ENCODE measurements at places on chromosomes 2 and 18. TPM values are rescaled to one million over a fixed set of nuclear protein-coding genes. Genes with fewer than 3 reads are reported as not detected.

DNA sequence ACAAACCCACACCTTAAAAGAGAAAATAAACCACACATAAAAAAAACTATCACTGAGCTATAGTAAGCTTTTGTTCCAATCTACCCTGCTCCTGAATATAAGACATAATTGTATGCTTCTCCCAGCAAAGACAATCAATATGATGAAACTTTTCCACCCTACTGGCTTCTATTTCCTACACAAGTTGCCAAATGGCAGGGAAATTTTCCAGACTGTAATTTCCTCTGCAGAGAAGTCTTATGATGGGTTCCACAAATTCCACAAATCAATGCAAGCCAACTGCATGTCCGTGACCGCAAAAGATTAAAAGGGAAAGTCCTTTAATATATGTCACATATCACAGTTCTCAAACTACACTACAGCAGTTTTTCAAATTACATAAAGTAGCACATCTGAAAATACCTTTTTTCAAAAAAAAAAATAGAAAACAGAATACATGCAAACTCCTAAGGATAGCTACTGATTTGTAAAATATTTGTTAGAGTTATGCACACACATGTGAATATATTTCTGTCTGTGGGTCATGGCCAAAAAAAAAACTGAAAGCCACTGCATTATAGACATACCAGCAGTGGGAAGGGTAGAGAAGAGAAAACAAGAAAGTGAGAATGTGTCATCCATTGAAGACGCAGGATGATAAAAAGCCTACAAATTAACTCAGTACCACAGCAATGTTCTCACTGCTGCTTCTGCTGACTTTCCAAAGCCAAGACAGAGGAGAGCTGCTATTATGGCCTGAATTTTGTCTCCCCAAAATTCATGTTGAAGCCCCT lies 61.4 kb downstream of the RPL31 start:
- DNase-seq: peak; percentile 88

- DNase-seq: no peak
These were observed 316.5 kb downstream of the CCDC178 start for GRCh38 chr18:33123862-33124518.

DNA sequence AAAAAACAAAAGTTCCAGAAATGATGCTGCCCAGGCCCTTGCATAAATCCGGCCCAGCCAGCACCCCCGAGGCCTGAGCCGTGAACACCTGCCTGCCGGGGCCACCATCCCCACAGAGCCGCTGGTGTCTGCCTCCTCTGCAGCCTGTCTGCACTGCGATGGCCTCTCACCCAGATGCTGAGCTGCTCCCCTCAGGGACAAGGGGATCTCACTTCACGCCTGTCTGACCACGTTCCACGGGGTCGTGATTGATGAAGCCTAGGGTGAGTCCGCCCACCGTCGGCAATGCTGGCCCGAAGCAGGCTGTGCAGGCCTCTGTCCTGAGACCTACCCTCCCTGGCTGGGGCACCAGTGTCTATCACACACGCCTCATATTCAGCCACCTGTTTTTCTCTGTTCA lies 444.2 kb downstream of the EIPR1 start:
- DNase-seq: no peak

DNA sequence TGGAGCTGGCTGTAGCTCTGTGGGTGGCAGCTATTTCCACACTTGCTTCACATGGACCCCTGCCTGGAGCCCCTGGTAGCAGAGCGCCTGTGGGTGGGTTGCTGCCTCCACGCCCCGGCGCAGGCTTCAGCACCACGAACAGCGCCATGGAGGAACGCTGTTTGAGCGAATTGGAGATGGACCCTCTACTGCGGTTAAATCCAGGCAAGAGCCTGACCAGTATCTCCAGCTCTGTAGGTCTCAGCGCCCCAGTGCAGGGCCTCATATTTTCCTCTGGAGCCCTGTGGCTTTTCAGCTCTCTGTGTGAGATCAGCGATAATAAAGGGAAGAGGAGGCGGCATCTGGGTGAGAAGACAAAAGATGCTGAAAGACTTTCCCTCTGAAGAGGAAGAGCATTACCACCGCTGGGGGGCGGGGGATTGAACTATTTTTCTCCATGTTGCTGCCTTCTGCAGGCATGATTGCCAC lies 12.0 kb downstream of the ONECUT2 start:
- no peak for DNase-seq

- no peak for DNase-seq
These were observed 142.7 kb upstream of the SLC39A10 start for GRCh38 chr2:195514365-195514764.

Gene MTX2
- 60.2 TPM for polyA plus RNA-seq

DNA sequence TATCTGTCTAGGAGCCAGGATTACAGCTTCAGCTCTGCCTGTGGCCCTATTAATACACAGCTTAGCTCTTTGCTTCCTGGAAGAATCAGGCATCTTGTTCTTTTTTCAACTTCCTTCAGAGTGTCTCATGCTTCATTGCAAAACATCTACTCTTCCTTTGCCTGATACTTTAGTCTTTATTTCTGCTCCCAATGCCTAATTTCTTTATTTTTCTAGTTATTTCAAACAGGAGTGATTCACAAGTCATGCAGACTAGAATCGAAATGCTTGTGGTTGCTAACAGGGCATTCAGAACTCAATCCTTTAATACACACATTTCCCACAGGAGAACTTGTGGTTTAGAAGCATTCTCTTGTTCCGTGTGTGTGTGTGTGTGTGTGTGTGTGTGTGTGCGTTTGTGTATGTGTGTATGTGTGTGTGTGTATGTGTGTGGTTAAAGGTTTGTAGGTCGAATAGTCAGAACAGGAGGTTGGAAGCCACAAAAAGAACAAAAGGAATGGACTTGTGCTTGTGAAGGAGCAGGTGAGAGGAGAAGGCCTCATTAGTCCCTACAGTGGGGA lies 28.3 kb upstream of the INSIG2 start:
- DNase-seq: no peak

GRCh38 chr2:214558341-214558740 lies 147.5 kb downstream of the VWC2L start:
- DNase-seq: no peak

Gene LRATD1
- 32.5 TPM for polyA plus RNA-seq

DNA sequence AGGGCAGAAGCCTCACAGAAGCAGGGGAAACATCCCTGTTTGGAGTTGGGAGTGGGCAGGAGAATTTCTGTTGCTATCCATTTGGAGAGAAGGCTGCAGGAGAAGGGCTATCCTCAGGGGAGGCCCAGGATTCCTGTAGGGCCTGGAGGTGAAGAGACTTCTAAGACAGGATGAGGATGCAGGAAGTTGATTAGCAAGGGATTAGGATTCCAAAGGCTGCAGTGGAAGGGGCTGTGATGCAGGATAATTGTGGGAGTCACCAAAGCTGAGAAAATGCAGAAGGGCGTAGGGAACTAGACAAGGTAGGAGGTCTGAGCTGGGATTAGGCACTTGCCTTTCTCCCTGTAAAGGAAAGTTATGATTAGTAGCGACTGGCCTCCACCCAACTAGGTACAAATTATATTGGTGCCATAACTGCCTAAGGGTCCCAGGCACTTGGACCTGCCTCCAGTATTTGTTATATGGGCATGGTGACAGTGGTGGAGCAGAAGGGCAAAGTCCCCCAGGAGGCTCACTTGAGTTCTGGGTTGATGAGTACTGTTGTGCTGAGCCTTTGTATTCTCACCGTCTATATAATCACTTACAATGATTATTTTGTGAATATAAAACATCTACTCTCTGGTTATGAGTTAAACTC lies 96.4 kb upstream of the MSTN start:
- DNase-seq: no peak

Gene INPP5D
- polyA plus RNA-seq: 22.6 TPM

DNA sequence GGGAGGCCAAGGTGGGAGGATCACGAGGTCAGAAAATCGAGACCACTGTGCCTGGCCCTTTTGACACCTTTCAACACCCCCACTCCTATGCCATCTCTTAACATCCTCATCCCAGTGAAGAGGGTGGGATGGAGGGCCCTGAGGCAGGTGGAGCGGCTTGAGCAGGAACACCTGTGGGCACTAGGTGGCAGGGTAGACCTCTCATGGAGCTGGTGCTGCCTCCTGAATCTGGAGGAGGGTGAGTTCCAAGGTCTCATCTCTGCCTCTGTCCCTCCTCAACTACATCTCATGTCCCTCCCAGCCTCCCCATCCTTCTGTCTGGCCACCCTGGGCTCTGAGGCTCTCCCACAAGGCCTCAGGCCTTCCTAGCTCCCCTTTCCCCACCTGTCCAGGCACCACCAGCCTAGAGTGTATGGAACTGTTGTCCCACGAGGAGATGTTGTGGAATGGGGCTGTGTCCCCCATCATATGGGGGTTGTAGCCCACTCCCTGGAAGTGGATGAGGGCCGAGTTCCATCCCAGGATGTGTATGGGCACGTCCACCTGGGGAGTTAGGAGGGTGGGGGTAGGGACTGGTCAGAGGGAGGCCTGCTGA lies 17.0 kb upstream of the CRYBA2 start:
- DNase-seq: no peak

DNA sequence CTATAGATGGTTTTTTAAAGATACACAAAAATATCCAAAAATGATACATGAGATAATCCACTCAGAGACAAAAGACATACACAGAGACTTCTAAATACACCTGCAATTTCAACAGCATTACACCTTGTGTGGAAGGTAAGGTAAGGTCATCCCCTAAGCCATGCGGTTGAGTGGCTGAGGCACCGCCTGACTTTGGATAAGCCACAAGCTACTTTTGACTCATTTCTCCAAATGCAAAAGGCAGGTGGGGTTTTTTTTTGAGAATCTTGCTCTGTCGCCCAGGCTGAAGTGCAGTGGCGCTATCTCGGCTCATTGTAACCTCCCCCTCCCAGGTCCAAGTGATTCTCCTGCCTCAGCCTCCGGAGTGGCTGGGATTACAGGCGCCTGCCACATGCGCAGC lies 13.1 kb downstream of the AP1S3 start:
- DNase-seq: no peak

DNA sequence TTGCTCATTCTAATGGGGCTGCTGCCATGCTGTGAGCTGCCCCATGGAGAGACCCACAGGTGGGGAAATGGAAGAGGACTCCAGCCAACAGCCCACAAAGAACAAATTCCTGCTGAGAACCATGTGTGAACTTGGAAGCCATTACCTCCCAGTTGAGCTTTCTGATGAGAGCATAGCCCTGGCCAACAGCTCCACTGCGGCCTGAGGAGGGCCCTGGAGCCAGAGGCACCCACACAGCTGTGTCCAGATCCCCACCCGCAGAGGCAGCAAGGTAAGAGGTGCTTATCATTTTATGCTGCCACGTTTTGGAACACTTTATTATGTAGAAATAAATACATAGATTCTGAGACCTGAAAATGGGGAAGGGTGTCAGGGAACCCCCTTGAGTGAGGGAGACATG lies 44.2 kb upstream of the OTOS start:
- DNase-seq: no peak

DNA sequence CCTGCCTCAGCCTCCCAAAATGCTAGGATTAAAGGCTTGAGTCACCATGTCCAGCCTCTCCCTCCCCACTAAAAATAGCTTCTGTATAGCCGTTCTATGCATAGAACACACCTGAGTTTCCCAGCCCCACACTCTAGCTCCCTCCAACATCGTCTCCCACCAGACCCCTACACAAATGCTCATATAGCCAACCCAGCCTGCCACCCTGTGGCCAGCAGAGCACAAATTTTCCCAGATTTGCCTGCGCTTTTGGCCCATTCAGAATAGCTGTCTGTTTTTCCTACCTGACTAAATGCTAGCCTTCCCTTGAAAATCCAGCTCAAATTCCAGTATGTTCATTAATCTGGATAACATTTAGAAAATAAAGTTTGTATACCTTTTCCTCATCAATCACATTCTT lies 22.8 kb downstream of the TRABD2A start:
- no peak for DNase-seq

- no peak for DNase-seq
These were observed 134.3 kb downstream of the THADA start for GRCh38 chr2:43461453-43462073.

DNA sequence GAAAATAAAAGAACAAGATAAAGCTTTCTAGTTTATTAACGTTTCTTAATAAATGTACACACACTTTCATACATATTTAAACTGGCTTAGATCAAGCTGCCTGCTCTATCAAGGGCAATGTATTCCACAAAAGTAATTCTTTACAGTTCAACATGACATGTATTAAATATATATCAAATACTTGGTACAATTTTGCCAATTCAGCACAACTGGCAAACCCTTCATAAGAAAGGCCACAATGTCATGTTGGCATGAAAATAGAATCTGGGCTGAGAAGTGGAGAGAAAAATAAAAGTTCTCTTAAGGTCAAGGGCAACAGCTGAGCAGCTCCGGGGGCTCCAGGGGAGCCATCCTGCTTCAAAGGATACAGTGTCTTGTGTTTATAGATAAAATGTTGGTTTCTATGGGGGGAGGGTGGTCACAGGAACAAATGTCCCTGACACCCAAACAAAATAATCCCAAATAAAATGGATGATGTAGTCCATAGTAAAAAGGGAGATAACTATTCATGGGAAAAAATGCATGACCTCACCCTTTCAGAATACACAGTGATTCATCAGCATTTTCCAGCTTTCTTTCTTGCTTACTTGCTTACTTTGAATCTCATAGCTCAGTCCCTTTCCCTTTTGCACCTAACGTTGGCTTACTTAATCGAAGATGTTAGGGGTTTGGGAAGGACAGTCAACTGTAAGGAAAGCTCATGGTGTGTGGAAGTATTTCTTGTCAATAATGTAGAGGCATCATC lies 494.9 kb downstream of the NYAP2 start:
- peak; percentile 17 for DNase-seq

Gene ABCG8
- polyA plus RNA-seq: 0.04 TPM

Gene SLC5A7
- 0.05 TPM for polyA plus RNA-seq

Gene CHRND
- polyA plus RNA-seq: 130 TPM

Gene LYG2
- polyA plus RNA-seq: 0.57 TPM

DNA sequence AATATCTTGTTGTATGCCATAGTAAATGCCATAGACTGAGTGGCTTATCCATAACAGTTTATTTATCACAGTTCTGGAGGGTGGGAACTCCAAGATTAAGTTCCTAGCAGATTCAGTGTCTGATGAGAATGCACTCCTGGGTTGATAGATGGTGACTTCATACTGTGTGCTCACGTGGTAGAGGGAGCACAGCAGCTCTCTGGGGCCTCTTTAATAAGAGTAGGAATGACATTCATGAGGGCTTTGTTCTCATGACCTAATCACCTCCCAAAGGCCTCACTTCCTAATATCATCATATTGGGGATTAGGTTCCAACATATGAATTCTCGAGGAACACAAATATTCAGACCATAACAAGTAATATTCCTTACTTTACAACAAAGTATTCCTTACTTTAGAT lies 98.1 kb upstream of the SH3BP4 start:
- DNase-seq: no peak

Gene ANKRD53
- 0.92 TPM for polyA plus RNA-seq

DNA sequence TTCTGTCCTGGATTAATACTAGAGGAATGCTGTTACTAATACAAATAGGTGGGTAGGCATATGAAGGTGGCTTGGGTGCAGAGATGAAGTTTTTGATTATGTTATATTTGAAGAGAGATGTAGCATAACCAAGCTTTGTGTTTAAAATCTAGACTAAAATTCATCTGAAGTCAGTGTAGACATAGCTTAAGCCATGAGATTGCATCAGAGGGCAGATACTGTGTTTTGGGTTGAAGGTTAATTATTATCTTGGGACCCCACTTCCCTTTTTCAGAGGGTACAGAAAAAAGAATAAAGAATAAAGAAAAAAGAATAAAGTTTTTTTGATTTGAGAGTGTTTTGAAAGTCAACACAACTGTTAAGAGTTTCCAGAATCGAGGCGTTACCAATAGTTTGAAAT lies 13.0 kb downstream of the PPM1B start:
- no peak for DNase-seq

Measured in muscle of arm (tissue), 14 donors.